ENCODE measurements at places on chromosomes 11 and 22.

DNA sequence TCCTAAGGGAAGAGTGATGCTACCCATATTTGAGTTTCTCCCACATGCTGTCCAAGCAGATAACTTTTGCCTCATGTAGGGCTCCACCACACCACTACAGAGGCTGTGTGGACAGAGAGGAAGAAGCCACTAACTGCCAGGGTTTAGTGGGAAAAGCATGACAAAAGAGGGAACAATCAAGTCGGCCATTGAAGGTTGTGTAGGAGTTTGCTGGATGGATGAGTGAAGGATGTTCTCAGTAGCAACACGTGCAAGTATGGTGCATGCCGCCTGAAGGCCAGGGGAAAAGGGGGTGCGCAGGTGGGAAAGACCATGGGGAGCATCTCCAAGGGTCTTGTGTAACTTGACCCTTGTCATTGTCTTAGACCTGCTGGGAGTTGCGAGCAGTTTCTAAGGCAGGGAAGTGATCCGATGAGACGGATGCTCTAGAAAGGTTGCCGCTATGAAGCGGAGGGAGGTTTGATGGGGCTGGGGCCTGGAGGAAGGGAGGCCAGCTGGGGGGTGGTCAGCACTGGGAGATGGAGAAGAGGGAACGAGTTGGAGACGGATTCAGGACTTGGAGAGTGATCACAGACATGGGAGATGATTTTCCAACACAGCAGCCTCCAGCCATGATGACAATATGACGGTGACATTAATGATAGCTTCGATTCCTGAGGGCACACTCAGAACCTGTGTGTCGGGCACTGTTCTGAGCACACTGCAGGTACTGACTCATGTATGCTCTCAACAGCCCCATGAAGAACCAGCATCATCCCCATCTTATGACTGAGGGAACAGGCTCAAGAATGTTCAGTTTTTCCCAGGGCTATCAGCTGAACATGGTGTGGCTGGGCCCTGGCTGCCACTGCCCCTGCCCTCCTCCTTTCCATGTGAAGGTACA, 53.7 kb downstream of the CD6 start:
- no peak for DNase-seq

DNA sequence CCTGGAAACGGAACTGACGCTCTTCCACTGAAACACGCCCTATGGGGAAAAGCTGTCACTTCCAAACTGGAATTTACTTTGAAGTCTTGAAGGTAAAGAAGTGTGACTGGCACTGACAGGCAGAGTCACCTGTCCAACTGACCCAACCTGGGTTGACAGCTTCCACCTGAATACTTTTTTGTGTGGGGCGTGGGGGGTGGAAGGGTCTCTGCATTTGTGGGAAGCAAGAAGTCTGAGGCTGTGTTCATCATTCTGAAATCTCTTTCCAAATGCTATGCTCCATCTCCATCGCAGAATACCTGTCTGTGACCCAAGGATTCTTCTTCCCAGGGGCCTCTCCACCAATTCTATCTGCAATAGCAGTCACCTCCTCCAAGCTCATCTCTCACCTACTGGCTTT, 7.8 kb downstream of the IFT27 start:
- DNase-seq, result no peak

DNA sequence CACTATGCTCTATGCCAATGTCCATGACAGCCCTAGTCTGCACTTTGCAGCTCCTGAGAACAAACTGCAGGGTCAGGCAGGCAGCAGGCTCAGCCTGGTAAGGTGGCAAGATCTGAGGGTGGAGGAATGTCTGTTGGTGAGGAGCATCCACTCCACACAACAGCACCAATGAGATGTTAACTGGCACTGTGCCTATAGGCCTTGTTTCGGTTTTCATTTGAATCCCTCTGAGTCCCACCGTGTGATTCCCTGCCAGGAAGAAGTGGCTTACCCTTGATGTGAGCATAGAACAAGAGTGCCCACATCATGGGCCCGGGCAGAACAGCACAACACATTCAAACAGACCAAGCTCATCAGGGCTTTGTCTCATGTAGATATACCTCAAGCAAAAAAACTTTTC, 44.1 kb upstream of the CHRM4 start:
- no peak for DNase-seq

- no peak for DNase-seq
These were observed 51.6 kb downstream of the LGR4 start for GRCh38 chr11:27420722-27421572.

- no peak for DNase-seq
These were observed at the start of gene KCNJ11 for GRCh38 chr11:17388609-17389210. Gene KCNJ11, minus strand, starts transcription at chr11:17388659. Its CDS starts 568 bp downstream, at chr11:17388091.

- no peak for DNase-seq
These were observed 61.0 kb downstream of the FAM168A start for GRCh38 chr11:73536961-73537360.

GRCh38 chr11:76602431-76602861, 68.1 kb downstream of the LRRC32 start:
- no peak for DNase-seq

- DNase-seq, result no peak
These were observed 24.3 kb downstream of the KIAA0930 start for GRCh38 chr22:45216133-45217003.

DNA sequence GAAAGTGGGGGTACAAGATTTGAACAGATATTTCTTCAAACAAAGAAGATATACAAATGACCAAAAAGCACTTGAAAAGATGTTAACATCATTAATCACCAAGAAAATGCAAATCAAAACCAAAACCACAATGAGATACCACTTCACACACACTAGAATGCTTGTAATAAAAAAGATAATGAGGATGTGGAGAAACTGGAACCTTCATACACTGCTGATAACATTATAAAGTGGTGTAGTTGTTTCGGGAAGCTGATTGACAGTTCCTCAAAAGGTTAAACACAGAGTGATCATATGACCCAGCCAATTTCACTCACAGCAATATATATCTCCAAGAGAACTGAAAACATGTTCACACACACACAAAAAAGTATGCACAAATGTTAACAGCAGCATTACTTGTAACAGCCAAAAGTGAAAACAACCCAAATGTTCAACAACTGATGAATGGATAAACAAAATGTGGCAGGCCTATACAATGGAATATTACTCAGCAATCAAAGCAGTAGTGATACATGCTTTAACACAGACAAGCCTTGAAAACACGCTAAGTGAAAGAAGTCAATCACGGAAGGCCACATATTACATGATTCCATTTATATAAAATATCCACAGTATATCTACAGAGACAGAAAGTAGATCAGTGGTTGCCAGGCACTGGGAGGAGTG, 15.1 kb downstream of the PITPNB start:
- DNase-seq, result no peak

DNA sequence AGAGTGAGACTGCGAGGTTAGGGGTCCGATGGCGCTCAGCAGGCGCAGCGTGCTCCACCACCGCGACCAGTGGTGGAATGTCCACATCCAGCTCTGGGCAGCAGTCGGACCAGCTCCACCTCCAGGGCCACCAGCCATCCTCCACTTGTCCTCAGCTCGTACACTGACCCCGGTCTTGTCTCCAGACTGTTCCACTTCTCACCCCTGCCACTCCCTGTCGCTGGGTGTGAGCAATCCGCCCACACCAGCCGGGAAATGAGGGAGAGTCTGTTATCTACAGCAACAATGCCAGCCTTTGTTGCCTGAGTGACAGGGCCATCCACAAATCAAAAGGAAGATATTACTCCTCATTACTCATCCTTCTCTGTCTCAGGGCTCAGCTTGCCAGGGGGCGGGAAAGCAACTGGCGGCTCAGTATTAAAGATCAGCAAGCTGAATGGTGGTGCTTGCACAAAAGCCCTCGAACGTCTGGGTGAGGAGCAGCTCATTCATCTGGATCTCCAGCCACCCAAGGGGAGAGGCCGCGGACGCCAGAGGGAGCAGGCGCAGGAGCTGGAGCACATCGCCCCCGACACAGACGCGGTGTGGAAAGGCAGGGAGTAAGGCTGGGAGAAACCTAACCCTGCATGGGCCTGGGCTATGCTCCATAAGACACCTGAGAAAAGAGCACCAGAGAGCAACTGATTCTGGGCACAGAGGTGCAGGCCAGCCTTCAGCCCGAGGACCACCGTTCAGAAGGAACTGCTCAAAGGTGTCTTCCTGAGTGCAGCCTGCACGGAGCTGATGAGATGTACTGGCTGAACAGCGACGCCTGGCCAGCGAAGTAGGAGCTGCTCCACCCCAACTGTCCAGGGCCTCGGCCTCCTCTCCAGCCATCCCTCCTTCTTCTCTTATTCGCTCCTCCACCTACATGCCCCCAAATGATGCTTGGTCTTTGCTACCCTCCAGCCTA, 21.9 kb downstream of the IGSF9B start:
- no peak for DNase-seq

DNA sequence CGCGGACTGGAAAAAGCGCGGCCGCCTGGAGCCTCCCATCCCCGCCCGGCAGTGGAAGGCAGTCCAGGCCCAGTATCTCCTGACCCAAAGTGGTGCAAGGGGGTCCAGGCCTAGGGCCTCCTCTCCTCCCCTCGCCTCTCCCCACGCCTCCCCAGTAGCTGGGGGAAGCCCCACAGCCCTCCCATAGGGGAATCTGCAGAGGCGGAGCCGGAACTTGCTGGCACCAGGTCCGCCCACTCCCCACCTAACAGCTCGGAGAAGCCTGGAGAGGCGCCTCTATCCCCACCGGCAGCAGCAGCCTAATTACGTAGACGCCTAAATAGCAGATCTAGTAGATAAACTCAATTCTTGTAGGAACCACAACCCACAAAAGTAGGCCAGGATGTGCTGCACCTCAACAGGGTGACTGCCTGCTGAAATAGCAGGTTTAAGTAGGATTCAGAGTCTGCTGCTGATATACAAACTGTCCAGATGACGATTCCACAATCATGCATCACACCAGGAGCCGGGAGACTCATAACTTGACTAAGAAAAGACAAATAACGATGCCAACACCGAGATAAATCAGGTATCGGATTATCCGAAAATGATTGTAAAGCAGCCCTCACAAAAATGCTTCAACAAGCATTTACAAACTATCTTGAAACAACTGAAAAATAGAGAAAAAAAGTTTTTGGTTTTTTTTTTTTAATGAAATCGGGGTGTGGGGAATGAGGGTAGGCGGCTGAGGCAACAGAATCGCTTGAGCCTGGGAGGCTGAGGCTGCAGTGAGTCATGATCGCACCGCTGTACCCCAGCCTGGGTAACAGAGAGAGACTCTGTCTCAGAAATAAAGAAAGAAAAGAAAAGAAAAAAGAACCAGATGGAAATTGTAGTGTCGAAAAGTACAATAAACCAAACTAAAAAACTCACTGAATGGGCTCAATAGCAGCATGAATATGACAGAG, 11.4 kb upstream of the BRD1 start:
- no peak for DNase-seq

- no peak for DNase-seq
These were observed 1.8 kb upstream of the CYP2D6 start for GRCh38 chr22:42132457-42132856.

DNA sequence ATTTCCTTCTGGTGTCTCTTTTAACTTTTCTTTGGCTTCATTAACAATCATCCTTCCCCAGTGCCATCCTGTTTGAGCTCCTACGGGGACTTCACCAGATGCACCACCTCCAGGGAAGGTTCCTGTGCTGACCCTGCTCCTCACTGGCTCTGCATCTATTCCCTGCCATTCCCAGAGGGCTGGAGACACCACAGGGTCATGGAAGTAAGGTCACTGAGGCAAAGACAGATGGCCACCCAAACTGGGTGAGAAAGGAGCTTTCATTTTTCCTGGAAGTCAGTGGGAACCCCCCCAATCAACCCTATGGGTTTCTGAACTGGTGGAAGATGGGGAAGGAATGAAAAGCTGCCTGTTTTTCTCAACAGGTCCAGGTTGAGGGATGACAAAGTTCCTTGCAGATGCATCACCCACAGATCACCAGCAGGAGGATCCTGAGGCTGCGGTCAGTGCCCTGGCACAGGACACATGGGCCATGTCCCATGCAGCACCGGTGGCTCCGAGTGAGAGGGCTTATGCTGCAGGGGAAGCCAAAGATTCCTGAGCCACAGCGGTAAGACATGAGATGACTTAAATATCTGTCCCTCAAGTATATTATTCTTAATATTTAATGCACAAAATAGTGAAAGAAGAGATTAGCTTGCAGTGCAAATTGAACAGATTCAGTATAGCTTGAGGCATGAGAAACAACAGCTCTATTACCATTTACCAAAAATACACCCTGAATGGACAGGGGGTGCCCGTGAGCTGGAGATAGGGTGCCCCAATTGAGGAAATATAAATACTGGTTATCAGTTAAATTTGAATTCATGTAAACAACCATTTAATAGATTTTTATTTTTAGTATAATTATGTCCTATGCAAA, 73.0 kb upstream of the VPREB1 start:
- no peak for DNase-seq

- DNase-seq, result no peak
These were observed 43.3 kb downstream of the DNAJC24 start for GRCh38 chr11:31412946-31413345.

DNA sequence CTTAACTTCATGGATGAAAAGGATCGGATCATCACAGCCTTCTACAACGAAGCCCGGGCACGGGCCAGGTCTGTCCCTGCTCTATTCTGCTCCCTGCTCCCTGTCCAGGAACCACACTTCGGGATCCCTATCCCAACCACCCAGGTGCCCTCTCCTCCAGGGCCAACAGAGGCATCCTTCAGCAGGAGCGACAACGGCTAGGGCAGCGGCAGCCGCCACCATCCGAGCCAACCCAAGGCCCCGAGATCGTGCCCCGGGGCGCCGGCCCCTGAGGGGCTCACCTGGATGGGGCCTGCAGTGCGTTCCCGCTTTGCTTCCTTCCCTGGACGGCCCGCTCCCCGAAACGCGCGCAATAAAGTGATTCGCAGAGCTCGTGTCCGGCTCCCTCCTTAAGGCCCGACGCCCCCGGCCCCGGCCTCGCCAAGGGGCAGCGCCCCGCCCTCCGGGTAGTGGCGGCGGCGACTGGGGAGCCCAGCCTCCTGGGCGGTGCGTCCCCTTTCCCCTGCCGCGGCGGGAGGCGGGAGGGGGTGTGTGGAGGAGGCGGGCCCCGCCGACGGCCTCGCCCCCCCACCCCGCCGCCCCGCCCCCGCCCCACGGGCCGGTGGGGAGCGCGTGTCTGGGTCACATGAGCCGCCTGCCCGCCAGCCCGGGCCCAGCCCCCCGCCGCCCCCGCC, at the start of gene VEGFB:
VEGFB (plus strand) TSS at position 672 of the 674 bp plus-strand sequence. CDS start 250 bp downstream, outside the sequence.
- DNase-seq, result peak; percentile 27

DNA sequence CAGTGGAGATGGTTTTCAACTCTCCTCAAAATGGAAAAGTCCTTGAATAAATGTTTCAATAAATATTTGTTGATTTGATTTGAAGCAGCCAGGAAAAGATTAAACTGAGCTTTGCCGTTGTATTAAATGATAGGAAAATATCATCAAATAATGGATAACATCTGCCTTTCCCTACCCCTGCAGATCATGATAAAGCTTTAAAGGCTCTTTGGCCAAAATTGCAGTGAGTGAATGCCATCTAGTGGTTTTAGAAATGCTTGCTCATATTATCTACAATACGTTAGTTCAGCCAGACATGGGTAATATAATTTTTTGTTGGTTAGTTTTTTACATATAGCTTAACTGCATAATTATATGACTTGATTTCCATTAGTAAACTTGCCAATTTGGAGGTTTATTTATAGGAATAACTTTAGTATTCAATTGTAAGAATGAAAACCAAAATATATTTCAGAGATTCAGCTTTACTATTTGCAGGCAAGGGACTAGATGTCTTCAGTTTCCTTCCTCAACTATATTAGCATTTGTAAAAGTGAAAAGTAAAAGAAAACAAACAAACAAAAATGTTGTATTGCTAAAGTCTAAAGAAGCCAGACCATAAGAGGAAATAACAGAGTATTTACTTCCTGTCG, 159.2 kb downstream of the MSANTD4 start:
- no peak for DNase-seq

GRCh38 chr11:129457321-129457720, 81.7 kb downstream of the BARX2 start:
- DNase-seq, result no peak

GRCh38 chr22:30806391-30806861, 111.8 kb downstream of the OSBP2 start:
- DNase-seq, result no peak

- DNase-seq, result no peak
These were observed at the start of the genes BSCL2 and GNG3 for GRCh38 chr11:62707277-62707861. Gene BSCL2, minus strand, starts transcription at chr11:62707424. Its CDS starts 229 bp downstream, at chr11:62707195. Gene GNG3, plus strand, starts transcription at chr11:62707676. Its CDS starts 620 bp downstream, at chr11:62708296.

Data from T1000 (cell line).